ENCODE measurements at places on chromosomes 2 and 18.
A peak's percentile ranks its signal among the peaks of the same experiment; 100 is the strongest.

GRCh38 chr2:629961-630360 lies 47.2 kb downstream of the TMEM18 start:
- DNase-seq = no peak

DNA sequence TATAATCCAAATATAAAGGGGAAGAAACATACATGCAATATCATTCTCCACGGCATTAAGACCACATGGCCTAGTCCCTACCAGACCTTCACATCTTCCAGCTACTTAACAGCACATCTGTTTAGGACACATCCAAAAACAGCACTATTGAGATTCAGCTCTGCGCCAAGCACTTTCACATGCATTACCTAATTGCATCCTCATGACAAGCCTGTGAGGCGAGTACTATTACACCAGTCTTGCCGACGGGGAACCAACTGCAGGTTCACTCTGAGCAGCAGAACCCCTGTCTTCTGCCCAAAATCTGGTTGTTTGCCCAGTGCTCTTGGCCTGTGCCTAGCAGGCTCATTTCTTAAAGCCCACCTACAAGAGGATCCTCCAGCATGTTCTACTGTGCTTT lies 66.7 kb downstream of the AAK1 start:
- no peak for DNase-seq

DNA sequence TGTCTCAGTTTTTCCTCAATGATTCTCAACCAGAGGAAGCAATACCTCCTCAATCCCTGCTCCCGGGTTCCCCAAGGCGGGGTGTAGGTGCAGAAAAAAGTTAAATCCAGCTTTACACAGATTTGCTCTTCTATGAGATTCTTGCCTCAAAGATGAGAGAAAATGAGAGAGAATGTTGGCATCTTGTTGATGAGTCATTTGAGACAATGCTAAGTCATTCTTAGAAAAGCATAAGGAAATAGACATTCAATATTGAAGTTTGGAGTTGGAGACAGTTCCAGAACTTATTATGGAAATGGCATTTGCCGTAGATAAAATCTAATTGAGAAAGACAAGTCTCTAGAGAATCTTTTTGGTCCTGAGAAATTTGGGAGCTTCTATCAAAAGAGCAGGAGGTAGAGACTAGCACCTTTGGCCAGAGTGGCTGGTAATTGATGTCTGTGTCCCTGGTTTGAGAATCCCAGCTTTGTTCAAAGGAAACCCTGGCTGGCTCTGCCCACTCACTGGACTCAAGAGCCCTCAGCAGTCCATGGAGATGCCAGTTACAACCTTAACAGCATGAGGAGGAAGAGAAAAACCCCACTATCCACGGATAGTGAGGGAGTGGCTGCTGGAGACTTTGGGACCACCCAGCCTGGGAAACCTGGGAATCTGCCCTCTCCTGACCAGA lies 181.2 kb downstream of the FAM124B start:
- no peak for DNase-seq

DNA sequence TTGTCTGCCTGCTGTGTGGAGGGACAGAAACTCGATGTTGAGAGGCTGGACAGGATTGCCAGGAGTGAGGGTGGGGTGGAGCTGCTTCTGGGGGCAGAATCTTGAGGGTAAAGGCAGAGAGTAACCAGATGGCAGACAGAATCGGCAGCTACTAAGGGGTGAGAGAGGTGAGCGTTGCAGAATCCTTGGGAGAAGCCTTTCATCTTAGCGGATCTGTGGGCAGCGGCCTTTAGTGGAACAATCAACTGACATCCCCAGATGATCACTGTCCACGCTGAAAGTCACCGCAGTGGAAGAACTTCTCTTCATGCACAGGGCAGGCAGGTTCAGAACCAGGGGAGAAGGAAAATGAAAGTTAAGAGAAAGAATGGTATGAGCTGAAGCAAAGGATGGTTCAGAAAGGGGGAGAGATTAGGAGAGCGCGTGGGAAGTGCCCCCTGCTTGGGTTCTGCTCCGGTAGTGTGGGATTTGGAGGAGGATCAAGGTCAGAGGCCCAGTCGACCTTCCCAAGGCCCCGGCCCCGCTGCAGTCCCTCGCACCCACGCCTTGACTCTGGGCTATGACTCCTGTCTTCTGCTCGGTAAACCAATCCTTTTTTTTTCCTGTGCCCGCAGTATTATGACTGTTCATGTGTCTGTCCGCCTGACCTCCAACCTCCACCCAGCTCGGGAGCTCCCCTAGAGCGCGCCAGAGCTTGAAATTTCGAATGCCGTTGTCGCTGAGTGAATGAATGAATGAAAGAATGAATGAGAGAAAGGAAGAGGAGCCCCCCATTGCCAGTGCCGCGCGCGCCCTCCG lies 584 bp downstream of the BOLA3 start:
- DNase-seq = no peak

GRCh38 chr2:136135921-136136906 lies 18.3 kb upstream of the CXCR4 start:
- DNase-seq = no peak

DNA sequence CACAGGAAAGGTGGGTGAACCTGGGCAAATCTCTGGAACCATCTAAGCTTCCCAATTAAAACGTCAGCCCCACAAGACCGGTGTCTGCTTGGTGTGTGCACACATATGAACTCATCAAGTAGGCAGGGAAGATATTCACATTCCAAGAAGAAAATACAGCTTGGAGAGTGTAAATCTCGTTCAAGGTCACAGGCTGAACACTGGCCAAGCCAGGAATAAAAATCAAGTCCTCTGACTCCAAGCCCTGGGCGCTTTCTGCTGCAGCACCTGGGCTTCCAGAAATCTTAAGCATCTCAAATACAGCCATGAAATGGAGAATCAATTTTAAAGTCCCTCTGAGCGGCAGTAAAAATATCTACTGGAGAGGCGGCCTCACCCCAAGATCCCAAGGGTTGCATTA lies 150.9 kb downstream of the TWIST2 start:
- DNase-seq = no peak

DNA sequence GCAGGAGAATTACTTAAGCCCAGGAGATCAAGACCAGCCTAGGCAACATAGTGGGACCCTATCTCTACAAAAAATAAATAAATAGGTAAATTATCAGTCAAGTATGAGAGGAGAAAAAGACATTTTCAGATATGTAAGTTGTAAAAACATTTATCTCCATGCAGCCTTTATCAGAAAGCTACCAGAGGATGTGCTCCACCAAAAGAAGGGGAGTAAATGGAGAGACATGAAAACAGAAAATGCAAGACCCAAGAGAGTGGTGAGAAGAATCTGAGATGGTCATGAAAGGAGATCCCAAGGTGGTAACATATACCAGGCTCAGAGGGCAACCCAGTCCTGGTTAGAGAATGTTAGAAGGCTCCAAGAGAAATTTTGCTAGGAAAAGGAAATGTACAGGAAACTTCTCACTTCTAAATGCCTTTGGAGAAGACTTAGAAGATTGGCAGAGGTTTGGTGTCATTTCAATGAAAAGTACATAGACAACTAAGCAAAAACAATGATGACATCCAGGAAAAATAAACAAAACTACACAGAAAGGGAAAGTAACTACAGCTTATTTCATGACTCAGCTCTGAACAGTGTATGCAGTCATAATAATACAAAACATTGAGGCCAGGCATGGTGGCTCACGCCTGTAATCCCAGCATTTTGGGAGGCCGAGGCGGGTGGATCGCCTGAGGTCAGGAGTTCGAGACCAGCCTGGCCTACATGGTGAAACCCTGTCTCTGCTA lies 19.5 kb downstream of the CIB4 start:
- DNase-seq = no peak

- no peak for DNase-seq
These were observed 103.9 kb upstream of the HDAC4 start for GRCh38 chr2:239504643-239505235.

DNA sequence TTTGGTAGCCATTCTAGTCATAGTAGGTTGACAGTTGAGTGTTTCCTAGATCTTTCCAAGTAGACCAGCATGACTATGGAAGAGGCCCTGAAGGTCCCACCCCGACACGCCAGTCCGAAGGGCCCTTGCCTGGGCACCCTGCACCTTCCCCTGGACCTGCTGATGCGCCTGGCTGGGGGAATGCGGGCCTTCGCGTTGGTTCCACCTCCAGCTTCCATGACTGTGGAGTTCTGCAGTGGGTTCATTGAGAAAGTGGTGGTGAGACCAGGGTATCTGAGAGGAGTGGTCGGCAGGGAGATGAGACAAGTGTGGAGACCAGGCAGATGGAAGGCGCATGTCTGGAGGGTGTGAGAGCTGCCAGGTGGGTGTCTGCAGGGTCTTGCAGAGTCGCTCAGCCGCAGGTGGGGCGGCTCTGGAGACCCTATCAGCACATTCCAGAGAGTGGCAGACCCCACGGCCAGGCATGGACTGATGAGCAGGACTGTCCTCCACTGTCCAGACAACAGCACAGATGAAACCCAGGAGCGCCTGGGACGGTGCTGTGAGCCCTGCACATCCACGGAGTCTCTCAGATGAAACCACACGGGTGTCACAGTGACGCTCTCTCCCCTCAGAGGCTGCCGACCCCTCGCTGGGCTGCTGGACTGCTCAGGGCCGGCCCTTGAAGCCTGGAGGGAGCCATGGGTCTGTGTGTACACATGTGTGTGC lies 182.5 kb upstream of the HDAC4 start:
- no peak for DNase-seq

DNA sequence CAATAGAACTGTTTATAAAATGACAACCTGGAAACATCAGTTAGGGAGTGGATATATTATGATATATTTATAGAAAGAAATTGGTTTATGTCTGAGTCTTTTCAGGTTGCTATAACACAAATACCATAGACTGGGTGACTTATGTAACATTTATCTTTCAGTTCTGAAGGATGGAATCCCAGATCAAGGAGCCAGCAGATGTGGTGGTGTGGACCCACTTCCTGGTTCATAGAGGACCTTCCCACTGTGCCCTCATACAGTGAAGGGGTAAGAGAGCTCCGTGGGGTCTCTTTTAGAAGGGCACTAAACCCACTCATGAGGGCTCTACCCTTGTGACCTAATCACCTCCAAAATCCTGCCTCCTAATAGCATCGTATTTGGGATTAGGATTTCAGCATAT lies 86.7 kb downstream of the BCL2 start:
- no peak for DNase-seq

GRCh38 chr2:240570531-240571313 lies 2.4 kb downstream of the RNPEPL1 start:
- no peak for DNase-seq

DNA sequence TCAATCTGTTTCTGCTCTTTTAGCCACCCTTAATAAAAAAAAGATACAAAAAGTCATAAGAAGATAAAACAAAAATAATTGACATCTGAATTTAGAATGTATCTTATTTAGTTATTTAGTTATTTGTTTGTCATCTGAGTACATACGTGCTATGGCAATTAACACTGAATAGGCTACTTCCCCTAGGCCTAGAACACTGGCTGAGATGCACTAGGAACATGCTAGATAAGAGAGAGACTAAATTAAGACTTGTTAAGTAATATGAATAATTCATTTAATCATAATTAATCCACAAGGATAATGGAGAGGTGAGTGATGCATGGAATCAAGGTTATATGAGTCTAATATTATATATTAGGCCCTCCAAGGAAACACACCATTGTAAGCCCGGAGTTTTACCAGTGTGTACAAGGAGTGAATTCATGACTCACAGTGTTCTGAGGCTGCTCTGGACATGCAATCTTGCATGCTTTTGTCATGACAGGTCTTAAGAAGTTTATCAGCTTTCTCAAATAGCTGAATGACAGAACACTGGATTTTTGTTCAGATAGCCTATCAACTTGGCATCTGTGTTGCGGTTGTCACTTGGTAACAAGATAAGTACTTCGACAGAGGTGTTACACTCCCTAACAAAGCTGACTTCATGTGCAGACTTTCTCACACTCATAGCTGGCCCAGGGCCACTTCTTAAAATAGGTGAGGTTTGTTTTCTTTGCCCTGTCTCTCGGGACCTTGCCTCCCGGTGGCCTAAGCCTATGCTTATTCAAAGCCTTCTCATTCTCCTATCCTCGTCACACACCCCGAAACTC lies 5.0 kb upstream of the SERPINB2 start:
- peak; percentile 18 for DNase-seq
